Brain microvascular endothelial cell (primary cell): ENCODE measurements at places on chromosomes 5 and 9.

GRCh38 chr5:135134691-135135381, 100.8 kb upstream of the PITX1 start:
- DNase-seq: no peak

GRCh38 chr9:136775191-136775590, 10.9 kb upstream of the LCN15 start:
- DNase-seq: no peak

DNA sequence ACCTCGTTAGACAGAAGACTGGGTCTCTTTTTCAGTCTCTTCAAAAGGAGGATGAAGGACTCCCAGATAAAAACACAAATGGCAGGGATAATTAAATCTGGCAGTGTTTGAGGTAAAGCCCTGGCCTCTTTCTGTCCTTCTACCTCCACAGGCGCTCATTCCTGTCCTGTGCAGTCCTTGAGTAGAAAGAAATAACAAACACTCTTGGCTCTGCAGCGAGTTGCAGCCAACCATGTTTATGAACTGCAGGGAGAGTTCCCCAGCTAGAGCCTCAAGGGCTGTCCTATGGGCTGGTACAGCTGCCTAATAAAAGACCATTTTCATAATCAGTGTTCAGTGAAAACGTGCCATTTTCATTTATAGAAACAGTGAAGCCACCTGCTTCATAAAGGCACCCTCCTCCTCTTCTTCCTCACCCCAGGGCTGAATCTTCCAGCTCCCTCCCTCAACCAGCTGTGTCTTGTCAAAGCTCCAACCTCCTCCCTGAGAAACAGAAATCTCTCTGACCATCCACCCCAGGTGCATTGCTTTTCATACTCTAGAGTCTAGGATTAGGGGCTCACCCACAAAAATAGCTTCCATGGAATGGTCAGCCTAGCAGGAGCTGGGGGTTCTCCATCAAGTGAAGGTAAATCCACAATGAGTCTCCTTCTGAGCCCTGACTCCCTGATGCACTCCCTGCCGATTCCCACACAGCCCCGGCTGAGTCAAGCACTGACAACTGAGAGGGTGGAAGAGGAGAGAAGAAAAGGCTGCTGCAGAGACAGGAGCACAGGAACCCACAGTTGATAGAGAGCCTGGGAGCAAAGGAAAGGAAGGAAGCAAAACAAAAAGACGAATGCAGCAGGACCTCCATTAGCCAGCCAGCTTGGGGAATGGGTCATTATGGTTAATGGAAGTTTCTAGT, 150.7 kb downstream of the CMYA5 start:
- DNase-seq: no peak

DNA sequence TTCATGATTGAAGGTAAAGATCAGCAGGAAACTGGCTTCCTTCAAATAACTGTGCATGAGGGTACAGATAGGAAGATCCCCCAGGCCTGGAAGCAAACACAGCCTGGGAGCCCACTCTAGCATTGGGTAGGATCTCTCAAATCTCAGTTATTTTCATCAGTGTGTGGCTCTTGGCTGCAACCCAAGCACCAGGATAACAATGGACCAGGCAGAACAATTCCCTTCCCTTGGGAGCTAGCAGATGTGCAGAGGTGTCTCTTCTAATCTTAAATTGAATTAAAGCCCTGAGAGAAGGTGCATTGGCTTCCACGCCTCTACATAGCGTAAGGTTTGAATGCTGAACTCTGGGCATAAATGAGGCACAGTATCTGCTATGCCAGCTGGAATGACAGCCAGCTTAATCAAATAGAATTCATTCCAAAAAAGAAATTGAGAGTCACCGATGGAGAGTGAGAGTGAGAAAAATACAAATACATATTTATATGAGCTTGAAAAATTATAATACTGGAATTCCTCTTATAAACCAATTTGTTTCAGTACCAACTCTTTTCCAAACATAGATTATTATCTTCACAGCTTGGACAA, 957.3 kb downstream of the CDH12 start:
- DNase-seq: no peak
